ENCODE measurements at places on chromosomes 7 and 10.

GRCh38 chr10:133164816-133165555 lies 5.0 kb downstream of the KNDC1 start:
- H3K27ac ChIP-seq: no peak overlapping the region
- H3K4me3 ChIP-seq: no peak overlapping the region
- DNase-seq: no peak
- peaks cover 1% of the 10 kb centered on the region for H3K4me1 ChIP-seq
- peaks cover 11% of the 10 kb centered on the region for H3K36me3 ChIP-seq

DNA sequence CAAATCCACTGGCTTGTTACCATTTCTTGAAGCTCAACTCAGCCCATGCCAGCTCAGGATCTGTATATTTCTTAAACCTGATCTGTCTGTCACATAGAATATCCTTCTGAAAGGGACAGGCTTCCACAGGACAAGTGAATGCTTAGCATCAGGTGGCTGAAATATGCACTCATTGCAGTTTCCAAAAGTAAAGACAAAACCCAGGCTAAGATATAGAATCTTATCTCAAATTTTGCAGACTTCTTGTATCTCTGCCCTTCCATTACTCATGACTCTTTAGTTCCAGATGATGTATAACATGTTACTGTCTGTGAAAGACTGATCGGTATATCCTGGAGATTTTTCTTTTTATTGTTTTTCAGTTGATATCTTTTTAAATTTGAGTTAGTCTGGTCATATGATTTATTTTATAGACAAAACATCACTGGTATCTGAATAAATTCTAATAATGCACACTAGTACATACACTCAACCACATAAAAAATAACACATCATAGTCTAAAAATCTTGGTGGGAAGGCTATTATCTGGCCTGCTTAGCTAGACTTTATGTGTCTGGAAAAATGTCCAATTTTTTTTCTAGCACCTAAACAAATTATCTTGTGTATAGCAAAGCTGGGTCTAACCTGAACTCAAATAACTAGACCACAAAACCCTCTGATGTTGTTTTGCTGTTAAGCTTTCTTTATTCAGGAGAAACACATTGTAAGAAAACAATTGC lies 182.6 kb downstream of the ADAM12 start:
- no peaks in the 10 kb centered on the region for H3K36me3 ChIP-seq
- peaks cover 16% of the 10 kb centered on the region for H3K27me3 ChIP-seq
- H3K4me3 ChIP-seq: no peak overlapping the region

DNA sequence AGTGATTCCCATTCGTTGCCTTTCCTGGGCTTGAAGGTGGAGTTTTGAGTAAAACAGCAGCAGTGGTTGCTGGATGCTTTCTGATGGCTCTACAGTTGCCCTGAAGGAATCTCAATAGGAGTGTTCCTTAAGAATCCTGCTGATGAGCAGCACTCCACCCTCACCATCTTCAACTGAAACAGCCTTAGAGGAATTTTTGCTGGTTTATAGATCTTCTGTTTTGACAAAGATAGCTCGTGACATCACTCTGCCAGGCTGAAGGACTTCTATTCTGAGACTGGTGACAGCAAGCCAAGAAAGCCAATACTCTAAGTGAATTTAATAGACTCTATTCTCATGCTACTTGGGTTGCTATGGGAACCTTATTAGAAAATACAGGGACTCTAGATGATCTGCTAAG lies 1014.7 kb downstream of the NRG3 start:
- peaks cover 3% of the 10 kb centered on the region for H3K27me3 ChIP-seq
- H3K36me3 ChIP-seq: no peaks in the 10 kb centered on the region
- no peak overlapping the region for H3K27ac ChIP-seq

DNA sequence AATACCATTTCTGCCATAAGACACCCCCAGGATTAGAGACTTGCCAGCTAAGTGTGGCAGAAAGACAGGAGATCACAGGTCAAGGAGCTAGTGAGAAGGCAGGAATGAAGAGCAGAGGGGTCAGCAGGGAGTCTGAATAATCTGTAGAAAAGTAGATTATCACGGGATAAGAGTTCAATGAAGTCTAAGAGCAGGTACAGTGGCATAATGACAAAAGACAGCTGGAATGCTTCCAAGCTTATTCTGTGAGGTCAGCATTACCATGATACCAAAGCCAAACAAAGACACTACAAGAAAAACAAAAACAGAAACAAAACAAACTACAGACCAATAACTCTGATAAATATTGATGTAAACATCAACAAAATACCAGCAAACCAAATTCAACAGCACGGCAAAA lies 20.8 kb downstream of the PILRA start:
- no peaks in the 10 kb centered on the region for H3K36me3 ChIP-seq
- H3K4me1 ChIP-seq: peaks cover 2% of the 10 kb centered on the region
- peaks cover 17% of the 10 kb centered on the region for H3K27me3 ChIP-seq
- H3K4me3 ChIP-seq: no peak overlapping the region
- no peak for DNase-seq

- H3K27ac ChIP-seq: peak overlapping the region; percentile 14
- H3K4me1 ChIP-seq: peaks cover 15% of the 10 kb centered on the region
- H3K4me3 ChIP-seq: no peak overlapping the region
These were observed 93.0 kb downstream of the LYZL2 start for GRCh38 chr10:30536578-30536977.

DNA sequence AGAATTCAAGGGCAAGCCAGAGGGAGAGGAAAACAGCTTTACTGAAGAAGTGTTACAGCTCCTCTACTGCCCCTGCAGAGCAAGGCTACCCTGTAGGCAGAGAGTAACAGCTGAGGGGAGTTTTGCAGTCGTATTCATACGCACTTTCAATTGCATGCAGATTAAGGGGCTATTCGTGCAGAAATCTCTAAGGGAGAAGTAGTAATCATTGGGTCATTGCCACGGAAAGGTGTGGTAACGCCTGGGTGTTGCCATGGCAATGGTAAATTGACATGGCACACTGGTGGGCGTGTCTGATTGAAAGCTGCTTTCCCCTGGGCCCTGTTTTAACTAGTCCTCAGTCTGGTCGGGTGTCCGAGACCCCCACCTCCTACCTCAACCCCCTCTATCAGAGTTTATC lies 227.2 kb downstream of the NSUN6 start:
- H3K4me1 ChIP-seq: no peaks in the 10 kb centered on the region
- H3K36me3 ChIP-seq: no peaks in the 10 kb centered on the region
- no peak for DNase-seq
- H3K4me3 ChIP-seq: no peak overlapping the region
- no peaks in the 10 kb centered on the region for H3K27me3 ChIP-seq

DNA sequence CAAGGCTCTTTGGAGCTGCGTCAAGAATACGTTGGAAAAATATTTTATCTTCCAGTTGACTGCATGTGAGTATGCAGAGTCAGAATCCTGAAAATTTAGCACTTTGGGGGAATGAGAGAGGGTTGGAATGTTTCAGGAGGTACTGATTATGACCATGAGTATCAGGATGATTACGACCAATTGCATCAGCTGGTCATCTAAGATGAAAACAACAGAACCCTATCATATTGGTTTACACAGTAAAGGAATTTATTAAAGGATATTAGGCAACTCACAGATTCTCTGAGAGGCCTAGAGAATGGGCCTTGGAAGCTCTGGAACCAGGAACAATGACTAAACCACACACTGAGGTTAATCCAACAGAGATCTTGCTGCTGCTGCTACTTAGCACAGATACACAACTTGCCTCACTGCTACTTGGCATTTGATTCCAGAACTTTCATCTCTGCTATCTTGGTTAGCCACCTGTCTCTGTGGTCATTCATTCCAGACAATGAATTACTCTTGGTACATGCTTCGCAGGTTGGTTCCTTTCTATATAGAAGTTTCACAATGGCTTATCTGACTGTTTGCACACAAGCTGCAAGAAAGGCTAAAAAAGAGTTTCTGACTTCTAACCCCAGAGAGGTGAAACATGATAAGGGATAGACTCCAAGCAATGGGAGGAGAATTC lies 68.0 kb upstream of the CTTNBP2 start:
- H3K27ac ChIP-seq: no peak overlapping the region
- H3K4me3 ChIP-seq: no peak overlapping the region
- H3K4me1 ChIP-seq: peaks cover 24% of the 10 kb centered on the region
- no peak for DNase-seq
- H3K36me3 ChIP-seq: peaks cover 2% of the 10 kb centered on the region

- H3K4me1 ChIP-seq: peaks cover 21% of the 10 kb centered on the region
- DNase-seq: no peak
- peak overlapping the region; percentile 90 for H3K27ac ChIP-seq
- no peaks in the 10 kb centered on the region for H3K36me3 ChIP-seq
- H3K4me3 ChIP-seq: no peak overlapping the region
- H3K27me3 ChIP-seq: no peaks in the 10 kb centered on the region
These were observed 145.9 kb downstream of the CTNNA3 start for GRCh38 chr10:67550046-67550445.

DNA sequence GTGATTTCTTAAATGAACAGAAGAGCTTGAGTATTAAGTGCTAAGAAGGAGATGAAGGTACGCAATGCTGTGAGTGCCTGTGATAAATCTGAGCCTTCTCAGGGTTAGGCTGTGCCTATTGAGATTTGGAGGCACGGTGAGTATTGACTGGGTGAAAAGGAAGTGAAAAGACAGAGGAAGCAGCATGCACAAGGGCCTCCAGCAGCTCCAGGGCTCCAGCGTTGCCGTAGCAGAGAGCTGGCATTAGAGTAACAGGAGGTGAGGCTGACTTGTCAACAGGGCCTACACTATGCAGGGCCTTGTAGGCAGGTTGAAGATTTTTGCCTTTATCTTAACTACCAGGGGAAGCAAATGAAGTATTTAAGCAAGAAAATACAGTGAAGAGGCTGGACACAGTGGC lies 54.1 kb upstream of the PDCD4 start:
- peak overlapping the region; percentile 52 for H3K27ac ChIP-seq
- peaks cover 13% of the 10 kb centered on the region for H3K36me3 ChIP-seq
- H3K4me3 ChIP-seq: no peak overlapping the region
- peaks cover 36% of the 10 kb centered on the region for H3K4me1 ChIP-seq
- no peak for DNase-seq

GRCh38 chr7:50644586-50644985 lies 79.4 kb upstream of the DDC start:
- no peak overlapping the region for H3K4me3 ChIP-seq
- no peaks in the 10 kb centered on the region for H3K27me3 ChIP-seq
- no peak for DNase-seq

GRCh38 chr10:129779126-129780111 lies 184.7 kb downstream of the EBF3 start:
- no peaks in the 10 kb centered on the region for H3K36me3 ChIP-seq
- no peaks in the 10 kb centered on the region for H3K27me3 ChIP-seq
- H3K4me3 ChIP-seq: no peak overlapping the region
- no peak for DNase-seq

- H3K27me3 ChIP-seq: no peaks in the 10 kb centered on the region
- no peak for DNase-seq
- H3K36me3 ChIP-seq: no peaks in the 10 kb centered on the region
- no peak overlapping the region for H3K27ac ChIP-seq
These were observed 222.4 kb upstream of the SLC26A5 start for GRCh38 chr7:103668279-103668941.

DNA sequence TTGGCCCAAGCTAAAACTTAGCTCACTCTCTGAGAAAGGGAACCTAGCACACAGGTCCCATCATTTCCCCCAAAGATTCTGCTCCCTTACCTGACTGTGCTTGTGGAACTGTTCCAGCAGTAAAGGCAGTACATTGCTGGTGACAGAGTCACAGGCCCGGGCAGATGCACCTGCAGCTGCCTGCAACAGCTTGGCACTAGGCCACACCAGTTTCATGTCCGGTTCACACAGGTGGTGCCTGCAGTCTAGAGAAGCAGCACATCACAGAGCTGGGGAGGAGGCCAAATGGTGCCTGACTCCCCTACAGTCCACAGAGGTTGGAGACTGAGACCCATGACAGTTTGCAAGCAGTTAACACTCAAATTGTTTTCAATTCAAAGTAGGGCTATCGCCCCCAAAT lies 22.2 kb downstream of the ZDHHC16 start:
- no peak overlapping the region for H3K27ac ChIP-seq
- H3K36me3 ChIP-seq: peaks cover 29% of the 10 kb centered on the region
- no peaks in the 10 kb centered on the region for H3K27me3 ChIP-seq
- no peak for DNase-seq
- no peak overlapping the region for H3K4me3 ChIP-seq
- H3K4me1 ChIP-seq: no peaks in the 10 kb centered on the region

GRCh38 chr10:26550774-26551526 lies 112.8 kb downstream of the APBB1IP start:
- H3K27ac ChIP-seq: no peak overlapping the region
- no peak for DNase-seq
- H3K4me3 ChIP-seq: no peak overlapping the region
- H3K27me3 ChIP-seq: no peaks in the 10 kb centered on the region
- H3K36me3 ChIP-seq: no peaks in the 10 kb centered on the region
- no peaks in the 10 kb centered on the region for H3K4me1 ChIP-seq

DNA sequence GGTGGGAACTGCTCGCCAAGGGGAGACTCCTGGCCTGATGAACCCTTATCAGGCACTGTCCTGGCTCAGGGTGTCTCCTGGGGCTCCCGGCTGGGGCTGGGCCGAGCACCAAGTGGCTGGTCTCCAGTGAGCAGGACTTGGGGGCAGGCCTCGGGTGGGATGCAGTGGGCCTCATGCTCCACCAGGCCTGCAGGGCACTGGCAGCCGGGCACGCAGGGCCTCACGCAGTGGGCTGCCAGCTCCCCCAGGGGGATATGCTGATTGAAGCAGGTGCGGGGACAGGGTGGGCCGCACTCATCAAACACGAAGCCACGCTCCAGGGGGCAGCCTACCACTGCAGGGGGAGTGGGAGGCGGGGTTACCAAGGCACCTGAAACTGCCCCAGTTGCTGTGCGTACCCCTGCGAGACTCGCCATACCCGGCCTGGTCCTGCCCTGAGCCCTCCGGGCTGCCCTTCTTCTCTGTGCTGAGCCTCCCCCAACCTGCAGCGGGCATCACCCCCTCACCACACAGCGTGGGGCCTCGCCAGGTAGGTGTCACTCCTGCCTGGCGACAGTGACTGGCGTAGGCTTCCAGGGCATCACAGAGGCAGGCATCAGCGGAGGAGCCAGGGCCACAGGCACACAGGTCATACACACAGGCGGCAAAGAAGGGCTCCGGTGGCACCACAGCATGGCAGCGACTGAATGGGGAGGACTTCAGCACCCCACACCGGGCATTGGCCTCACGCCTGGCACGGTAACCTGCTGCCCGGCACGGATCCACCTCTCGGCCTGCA lies 14.5 kb downstream of the ATP6V1F start:
- no peaks in the 10 kb centered on the region for H3K36me3 ChIP-seq
- H3K4me1 ChIP-seq: peaks cover 1% of the 10 kb centered on the region
- peaks cover under 1% of the 10 kb centered on the region for H3K27me3 ChIP-seq

DNA sequence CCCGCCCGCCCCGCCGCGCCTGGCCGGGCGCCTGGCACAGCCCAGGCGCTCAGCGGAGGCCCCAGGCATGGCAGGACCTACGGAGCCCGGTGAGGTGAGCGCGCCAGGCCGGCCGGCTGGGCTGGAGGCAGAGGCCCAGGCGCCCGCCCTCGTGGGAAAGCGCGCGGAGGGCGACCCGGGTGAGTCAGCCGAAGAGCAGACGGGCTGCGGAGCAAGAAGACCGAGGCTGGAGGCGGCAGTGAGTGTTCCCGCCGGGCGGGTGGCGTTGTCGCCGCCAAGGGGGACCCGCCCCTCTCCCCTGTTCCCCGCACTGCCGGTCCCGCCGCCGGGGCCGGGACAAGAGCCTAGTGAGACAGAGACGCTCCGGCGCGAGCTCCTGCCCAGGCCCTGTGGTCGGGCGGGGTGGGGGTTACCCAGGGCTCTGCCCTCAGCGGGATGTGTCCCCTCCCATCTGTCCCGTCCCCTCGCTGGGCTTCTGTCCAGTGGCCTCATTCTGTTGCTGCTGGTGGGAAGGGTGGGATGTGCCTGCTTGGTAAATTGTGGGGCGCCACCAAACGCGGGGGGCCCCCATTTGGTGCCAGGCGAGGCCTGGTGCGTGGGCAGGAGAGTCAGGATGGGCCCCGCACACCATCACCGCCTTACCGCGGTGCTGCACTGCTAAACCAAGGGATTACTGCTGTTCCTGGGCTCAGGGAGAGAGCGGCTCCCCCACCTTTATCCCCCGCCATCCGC lies 17.0 kb upstream of the NODAL start:
- peaks cover 58% of the 10 kb centered on the region for H3K27me3 ChIP-seq
- peak; percentile 63 for DNase-seq
- H3K4me3 ChIP-seq: peak overlapping the region; percentile 57
- H3K27ac ChIP-seq: no peak overlapping the region
